Stromal cell of bone marrow (primary cell): ENCODE measurements at places on chromosomes 6 and 20.

GRCh38 chr6:56796196-56796532 lies 153.5 kb upstream of the DST start:
- no peak for DNase-seq

DNA sequence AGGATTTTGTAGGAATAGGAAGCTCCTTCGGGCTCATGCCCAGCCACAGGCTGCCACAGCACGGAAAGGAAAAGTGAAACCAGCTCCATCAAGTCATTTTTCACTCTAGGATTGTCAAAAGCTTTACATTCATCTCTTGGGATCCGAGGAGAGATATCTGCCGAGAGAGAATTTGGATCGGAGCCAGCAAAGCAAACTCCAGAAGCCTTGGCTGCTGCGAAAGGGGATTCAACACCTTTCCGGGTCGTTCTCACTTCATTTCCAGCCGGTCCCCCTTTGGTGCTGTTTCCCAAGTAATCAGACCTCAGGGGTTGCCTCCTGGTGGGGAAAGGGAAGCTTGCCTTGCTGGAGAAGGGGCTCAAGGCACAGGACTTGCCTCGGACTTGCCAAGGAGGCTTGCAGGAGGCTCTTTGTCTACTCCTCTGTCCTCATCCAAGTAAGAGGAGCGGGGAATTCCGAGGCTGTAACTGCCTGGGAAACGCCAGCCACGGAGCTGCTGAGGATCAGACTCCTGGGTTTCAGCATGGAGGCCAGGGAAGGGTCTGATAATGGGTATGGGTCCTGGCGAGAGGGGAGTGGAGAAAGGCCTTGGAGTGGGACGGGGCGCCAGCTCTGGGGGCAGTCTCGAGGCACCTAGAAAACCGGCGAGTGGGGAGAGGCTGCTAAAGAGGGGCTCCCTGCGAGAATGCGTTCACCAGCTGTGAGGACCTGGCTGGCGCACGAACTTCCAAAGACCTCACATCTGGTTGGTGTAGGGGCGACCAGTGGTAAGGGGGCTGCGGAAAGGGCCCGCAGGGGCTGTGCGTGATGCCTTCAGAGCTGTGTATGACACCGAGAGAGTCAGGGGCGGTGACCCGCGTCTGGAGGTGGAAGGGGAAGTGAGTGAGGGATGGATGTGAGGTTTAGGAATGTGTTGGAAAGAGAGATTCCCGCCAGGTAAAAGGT lies 702 bp downstream of the ETV7 start:
- DNase-seq: peak; percentile 26

- DNase-seq: no peak
These were observed 43.8 kb downstream of the TMEM244 start for GRCh38 chr6:129817332-129817731.

GRCh38 chr6:10429638-10430427 lies 15.0 kb upstream of the TFAP2A start:
- DNase-seq: peak; percentile 31

DNA sequence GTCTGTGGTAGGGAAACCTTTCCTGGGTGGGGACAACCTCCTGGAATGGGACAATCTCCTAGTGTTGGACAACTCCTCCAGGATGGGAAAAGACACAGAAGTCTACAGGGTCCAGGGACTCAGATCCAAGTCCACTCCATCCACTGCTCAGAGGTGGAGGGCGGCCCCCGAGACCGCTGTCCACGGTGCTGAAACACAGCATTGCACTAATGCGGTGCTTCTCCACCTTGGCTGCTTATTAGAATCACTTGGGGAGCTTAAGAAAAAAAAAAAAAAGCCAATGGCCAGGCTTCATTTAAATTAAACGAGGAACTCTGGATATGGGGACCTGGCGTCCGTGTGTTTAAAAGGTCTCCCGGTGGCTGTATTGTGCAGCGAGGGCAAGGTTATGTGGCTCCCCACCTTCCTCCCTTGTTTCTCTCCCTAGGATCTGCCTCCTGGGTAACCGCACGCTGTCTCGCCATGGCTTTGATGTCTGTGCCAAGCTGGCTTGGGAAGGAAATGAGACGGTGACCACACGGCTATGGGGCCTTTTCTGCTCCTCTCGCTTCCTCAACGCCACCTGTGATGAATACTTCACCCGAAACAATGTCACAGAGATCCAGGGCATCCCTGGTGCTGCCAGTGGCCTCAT lies 12.0 kb downstream of the SLC12A5 start:
- no peak for DNase-seq

DNA sequence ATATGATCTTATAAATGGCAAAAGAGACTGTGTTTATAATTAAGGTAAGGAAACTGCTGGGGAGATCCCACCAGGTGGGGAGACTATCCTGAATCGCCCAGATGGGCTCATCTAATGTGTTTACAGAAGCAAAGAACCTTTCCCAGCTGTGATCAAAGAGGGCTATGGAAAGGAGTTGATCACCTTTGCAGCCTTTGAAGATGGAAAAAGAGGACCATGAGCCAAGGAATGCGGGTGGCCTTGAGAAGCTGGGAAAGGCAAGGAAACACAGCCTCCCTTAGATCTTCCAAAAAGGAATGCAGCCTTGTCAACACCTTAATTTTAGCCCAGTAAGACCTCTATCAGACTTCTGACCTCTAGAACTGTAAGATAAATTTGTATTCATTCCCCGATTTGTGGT lies 66.5 kb upstream of the ADGRG6 start:
- no peak for DNase-seq

DNA sequence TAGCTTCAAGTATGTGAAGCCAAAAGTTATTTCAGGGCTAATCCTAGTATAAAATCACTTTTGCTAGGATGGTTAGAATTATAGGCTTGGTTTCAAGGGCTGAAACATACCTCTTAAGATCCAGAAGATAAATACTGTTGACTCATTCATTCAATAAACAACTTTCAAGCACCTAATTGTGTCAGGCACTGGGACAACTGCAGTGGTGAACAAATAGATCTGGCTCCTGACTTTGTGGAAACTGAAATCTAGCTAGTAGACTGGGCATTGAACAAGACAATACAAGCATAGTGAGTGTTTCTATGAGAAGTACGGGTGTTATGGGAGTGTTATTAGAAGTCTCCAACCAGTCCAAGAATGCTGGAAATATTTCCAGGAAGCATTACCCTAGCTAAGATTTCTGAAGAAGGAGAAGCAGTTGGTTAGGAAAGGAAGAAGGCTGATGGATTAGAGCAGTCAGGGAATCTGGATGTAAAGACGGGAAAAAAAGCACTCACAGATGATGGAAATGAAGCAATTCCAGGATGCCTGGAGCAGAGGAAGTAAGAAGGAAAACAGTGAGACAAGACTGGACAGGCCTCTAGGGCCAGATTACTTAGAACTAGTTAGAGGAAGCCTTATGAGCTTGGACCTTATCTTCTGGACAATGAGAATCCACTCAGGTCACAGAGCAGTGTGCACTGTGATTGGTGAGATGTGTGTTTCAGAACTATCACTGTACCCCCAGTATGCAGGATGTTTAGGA lies 132.6 kb upstream of the RAB32 start:
- DNase-seq: no peak

DNA sequence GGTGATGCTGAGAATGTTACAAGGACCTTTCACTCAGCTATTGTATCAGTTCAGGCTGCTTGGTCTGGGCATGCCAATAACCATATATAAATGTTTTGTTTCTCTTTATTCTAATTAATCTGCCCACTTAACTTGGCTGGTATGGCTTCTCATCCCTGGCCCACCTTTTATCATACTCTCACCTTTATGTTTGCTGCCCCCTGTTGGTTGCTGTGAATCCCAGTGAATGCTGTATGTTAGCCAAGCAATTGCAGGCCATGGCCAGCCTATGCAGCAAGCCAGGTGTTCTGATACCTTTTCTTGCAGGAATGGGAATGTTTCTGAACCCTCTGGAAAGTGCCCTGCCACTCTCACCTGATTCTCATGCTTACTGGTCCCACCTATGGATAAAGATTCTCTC lies 54.6 kb downstream of the PCSK2 start:
- no peak for DNase-seq

- no peak for DNase-seq
These were observed 16.3 kb upstream of the ARFGEF3 start for GRCh38 chr6:138145402-138145801.
